ENCODE measurements at places on chromosomes 5 and 9.

GRCh38 chr5:13731121-13731628, 213.3 kb downstream of the DNAH5 start:
- no peak for DNase-seq

DNA sequence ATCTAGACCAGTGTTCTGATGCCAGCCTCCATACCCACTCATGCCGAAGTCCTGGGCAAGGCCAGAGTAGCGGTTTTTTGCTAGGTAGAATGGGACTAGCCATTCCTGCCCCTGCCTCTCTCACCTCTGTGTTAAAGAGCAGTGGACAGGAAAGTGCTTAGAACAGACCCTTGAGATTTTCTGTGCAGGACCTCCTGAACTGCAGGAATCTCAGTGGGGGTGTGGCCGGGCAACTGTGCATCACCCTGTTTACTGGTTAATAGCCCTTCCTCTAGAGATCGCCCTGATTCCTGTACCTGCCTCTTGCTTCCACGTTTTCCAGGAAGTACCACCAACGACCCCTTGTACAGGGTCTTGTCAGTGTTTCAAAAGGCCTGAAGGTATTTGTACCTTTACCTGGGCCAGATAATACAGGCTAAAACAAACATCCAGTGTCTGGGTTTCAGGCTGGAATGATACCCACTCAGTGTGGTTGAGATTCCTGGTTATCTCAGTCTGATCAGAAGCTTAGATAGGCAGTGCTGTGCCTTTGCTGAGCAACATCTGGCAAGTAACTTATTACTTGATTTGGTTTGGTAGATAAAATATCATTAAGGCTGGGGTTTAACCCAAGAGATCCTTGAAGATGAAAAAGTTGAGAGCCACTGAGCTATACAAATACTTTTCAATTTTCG, 65.9 kb downstream of the RGS3 start:
- DNase-seq: no peak

DNA sequence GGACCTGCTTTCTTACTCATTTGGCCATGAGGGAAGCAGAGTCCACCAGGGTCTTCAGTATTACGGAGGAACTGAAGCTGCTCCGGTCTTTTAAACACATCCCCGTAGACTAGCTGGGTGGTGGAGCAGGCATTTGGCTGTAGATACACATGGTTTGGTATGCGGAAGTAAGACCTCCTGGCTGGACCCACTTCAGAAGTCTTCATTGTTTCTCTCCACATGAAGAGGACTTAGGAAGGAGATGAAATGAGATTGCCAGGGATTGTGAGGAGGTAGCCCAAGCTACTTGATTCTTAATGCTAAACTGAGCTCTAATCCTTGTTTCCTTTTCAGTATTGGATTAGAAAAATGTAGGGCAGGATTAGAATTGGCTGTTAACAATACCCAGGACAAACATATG, 32.9 kb downstream of the STXBP1 start:
- no peak for DNase-seq

- no peak for DNase-seq
These were observed 51.9 kb downstream of the COL27A1 start for GRCh38 chr9:114207034-114207810.

DNA sequence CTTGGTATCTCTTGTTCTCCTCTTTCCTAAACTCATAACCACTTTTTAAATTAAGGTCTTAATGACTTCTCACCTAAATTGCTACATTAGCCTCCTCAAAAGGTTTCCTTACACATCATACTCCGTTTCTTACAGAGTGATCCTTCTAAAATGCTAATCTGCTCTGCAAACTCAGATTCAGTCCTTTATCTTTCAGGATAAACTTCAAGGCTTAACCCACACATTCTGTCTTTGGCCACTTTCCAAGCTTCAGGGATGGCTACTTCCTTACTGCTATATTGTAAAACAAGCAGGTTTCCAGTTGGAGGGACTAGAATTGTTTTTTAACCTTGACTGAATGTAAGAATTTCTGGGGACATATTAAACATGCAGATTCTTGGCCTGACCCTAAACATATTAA, 105.5 kb upstream of the CHD1 start:
- DNase-seq: no peak

Measured in NCI-H1930 (cell line).